Nucleus accumbens (tissue), 56 donors: ENCODE measurements at places on chromosomes 13 and 19.

- no peak for DNase-seq
These were observed 155.0 kb downstream of the CYSLTR2 start for GRCh38 chr13:48808683-48809082.

DNA sequence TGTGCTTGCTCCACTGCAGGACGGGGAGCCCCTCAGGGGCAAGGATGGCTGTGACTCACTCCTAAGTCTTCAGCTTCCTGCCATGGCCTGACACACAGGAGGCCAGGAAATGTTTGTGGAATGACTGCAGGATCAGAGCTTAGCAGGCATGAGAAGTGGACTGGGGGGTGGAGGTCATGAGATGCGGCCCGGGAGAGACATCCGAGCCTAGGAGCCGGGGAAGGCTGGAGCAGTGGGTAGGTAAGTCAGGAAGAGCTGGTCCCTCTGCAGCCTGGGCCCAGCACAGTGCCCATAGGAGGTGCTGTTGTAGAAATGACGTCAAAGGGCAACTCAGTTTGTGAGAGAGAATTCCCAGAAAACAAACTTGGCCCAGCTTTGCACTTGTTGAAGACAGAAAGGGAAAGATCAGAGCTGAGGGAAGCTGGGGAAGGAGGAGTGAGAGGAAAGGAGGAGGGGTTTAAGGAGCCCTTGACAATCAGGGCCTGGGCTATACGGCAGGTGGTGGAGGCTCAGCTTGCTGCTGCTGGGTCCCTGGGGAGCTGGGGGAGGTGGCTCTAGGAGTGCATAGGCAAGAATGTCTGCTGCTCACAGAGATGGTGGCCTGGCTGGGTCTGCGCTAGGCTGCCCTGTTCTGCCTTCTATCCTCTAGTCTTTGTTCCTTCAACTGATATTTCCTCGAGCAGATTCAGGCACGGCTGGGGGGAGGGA, 18.5 kb downstream of the POU2F2 start:
- no peak for DNase-seq

DNA sequence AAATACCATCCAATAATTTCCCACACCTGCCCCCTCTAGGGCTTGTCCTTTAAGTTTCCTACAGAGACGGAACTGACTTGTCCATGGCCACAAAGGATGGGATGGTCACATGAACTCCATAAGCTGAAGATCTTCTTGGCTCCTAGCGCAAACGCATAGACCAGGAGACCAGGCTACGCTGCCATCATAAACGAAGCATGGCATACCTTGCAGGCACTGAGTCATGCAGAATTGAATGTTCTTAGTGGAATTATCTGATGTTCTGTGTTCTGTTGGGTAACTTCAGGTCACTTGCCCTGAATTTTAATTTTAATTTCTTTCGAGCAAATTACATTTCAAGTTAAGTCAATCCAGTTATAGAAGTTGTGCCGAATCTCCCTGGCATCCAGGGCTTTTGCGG, 96.4 kb upstream of the STARD13 start:
- no peak for DNase-seq

GRCh38 chr13:48500652-48501197, 32.2 kb downstream of the RCBTB2 start:
- DNase-seq: no peak

GRCh38 chr19:2912306-2912705, 11.6 kb downstream of the ZNF57 start:
- DNase-seq: no peak
